ENCODE measurements at places on chromosomes 1 and 21.

GRCh38 chr1:231584117-231584516 lies 42.5 kb upstream of the DISC1 start:
- DNase-seq = peak; percentile 5

GRCh38 chr1:246921481-246921880 lies 10.3 kb downstream of the AHCTF1 start:
- no peak for DNase-seq

DNA sequence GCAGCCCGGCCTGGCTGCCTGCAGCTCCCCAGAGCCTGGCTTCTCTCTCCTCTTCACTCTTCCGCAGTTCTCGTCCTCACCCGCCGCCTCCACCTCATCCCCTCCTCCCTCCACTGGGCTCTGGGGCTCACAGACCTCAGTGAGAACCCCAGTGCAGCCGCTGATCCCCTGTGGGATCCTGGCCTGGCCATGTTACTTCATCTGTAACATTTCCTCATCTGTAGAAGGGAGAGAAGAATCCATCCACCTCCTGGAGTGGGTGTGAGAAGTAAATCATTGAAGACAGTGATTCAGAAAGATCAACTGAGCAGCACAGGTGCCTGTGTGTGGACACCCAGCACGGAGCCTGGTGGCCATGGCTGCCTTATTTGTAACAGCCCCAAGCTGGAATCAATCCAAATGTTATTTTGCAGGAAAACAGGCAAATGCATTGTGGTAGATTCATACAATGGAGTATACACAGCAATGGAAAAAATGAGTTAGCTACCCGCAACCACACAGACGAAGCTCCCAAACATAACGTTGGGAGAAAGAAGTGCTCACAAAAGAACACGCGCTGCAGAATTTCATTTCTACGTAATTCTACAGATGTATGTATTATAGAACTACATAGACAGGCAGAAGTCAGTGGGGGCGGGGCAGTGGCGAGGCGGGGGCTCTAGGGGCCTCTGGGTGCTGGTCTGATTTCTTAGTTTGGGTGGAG lies 8.7 kb downstream of the LAPTM5 start:
- no peak for DNase-seq

DNA sequence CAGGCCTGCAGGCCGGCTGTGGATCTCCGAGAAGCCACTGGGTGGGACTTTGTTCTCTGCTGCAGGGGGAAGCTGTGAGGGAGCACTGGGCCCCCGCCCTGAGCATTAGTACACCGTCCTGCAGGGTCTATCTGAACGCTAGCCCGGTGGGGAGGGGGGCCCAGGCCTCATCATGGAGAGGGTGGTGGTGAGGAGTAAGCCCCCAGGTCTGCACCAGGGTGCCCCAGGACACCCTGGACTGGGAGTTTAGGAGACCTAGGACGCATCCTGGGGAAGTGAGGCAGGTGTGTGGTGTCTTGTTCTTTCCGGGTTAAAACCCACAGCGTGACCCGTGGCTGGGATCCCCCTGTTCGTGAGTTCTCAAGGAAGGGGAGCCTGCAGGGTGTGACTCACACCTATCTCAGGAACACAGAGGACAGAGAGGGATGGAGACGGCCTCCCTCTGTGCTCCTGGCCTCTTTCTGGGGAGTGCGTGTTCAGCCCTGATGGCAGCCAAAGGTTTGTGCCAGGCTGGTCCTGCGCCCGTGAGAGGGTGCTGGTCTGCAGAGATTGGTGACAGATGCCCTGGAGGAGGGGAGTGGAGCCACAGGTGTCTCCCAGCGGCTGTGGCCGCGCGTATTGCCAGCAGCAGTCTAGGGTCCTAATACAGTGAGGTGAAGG lies 44.8 kb downstream of the AGPAT3 start:
- no peak for DNase-seq

DNA sequence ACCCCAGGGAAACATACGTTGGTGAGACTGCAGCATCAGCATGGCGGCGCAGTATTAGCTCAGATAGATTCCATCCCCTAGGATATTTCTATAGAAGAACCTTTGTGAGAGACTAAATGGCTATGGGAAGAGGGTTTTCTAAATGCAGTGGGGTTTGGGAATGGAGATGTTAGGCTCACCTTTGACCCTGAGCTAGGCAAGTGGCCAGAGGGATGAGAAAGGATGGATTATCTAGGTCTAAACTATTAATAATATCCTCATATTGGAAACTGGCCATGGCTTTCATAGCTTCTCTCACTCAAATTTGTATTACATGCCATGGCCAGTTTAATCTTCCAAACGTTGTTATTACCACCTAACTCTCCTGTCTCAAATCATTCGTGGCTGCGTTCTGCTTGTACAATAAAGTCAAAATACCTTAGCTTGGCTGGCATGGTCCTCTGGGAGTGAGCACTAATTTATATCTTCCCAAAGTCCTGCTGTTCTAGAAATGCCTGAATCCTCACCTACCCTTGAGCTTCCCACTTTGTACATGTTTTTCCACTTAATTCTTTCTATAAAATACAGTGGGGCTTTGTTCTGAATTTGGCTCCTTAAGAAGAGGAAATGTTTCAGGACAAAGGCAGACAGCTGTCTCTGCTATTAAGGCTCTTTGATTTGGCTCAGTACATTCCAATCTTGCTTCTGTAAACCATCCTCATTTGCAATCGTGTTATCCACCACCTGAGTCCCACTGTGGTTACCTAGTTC lies 31.0 kb upstream of the COG2 start:
- DNase-seq = no peak

- DNase-seq = no peak
These were observed 10.7 kb upstream of the IFNAR1 start for GRCh38 chr21:33314111-33314510.

Measured in CD14-positive monocyte (primary cell).